ENCODE measurements at places on chromosomes 11 and 22. TPM values are rescaled to one million over a fixed set of nuclear protein-coding genes. Genes with fewer than 3 reads are reported as not detected.

Gene CYTH4
- total RNA-seq = 0.90 TPM

Gene TUBA8
- 0.63 TPM for total RNA-seq

Gene FREY1
- total RNA-seq = 0.39 TPM

Gene MAPK12
- total RNA-seq = 26.6 TPM

Gene APOA1
- 0.12 TPM for total RNA-seq

Gene MS4A6E
- total RNA-seq = not detected
